ENCODE measurements at places on chromosomes 7 and 10. TPM values are rescaled to one million over a fixed set of nuclear protein-coding genes. Genes with fewer than 3 reads are reported as not detected.

VAX1 gene
- total RNA-seq, result 1.7 TPM

TMEM248 gene
- total RNA-seq, result 86.9 TPM

PDZD7 gene
- total RNA-seq, result 0.63 TPM

BTAF1 gene
- 6.2 TPM for total RNA-seq

BLNK gene
- total RNA-seq, result not detected

CC2D2B gene
- total RNA-seq, result not detected

SORCS1 gene
- total RNA-seq, result not detected

CPVL gene
- 0.14 TPM for total RNA-seq

AOC1 gene
- not detected for total RNA-seq

C10orf143 gene
- 1.2 TPM for total RNA-seq

CNPY1 gene
- not detected for total RNA-seq

MYL10 gene
- total RNA-seq, result not detected

RAB19 gene
- total RNA-seq, result not detected

PRKAR1B gene
- total RNA-seq, result 26.2 TPM

ZNF33B gene
- 5.6 TPM for total RNA-seq

NKX1-2 gene
- total RNA-seq, result 0.05 TPM

SNCG gene
- total RNA-seq, result 15.3 TPM

CCZ1 gene
- 76.8 TPM for total RNA-seq

NEURL1 gene
- 0.18 TPM for total RNA-seq

CHST15 gene
- total RNA-seq, result 7.7 TPM

SFTPA1 gene
- not detected for total RNA-seq

DNMBP gene
- 36.7 TPM for total RNA-seq

GRM3 gene
- total RNA-seq, result not detected

FAM131B gene
- total RNA-seq, result 0.50 TPM

ADAM12 gene
- total RNA-seq, result 5.4 TPM

MYO1G gene
- total RNA-seq, result 0.07 TPM

PNLIP gene
- total RNA-seq, result not detected

GPR15LG gene
- not detected for total RNA-seq

OPALIN gene
- total RNA-seq, result not detected

EPO gene
- total RNA-seq, result not detected

EGR2 gene
- 0.34 TPM for total RNA-seq

CEP55 gene
- 66.7 TPM for total RNA-seq

CCL26 gene
- total RNA-seq, result 14.4 TPM

OGDHL gene
- total RNA-seq, result 0.07 TPM

ZNF777 gene
- total RNA-seq, result 22.7 TPM

ADRB1 gene
- 0.98 TPM for total RNA-seq

HOXA3 gene
- 8.1 TPM for total RNA-seq

COL1A2 gene
- total RNA-seq, result not detected

STK17A gene
- total RNA-seq, result 21.7 TPM

RARRES2 gene
- not detected for total RNA-seq

CALHM2 gene
- total RNA-seq, result 5.1 TPM

AGBL3 gene
- 1.1 TPM for total RNA-seq

SLC26A5 gene
- not detected for total RNA-seq
